ENCODE measurements at places on chromosomes 7 and 10. TPM values are rescaled to one million over a fixed set of nuclear protein-coding genes. Genes with fewer than 3 reads are reported as not detected.

- H3K27ac ChIP-seq = no peak overlapping the region
- no peak overlapping the region for H3K4me3 ChIP-seq
- H3K4me1 ChIP-seq = no peaks in the 10 kb centered on the region
- no peak for DNase-seq
These were observed 121.5 kb upstream of the RNF32 start for GRCh38 chr7:156519070-156519469.

- no peak overlapping the region for H3K27ac ChIP-seq
- no peaks in the 10 kb centered on the region for H3K27me3 ChIP-seq
- no peak for DNase-seq
- H3K36me3 ChIP-seq = no peaks in the 10 kb centered on the region
These were observed 31.1 kb downstream of the ANTXRL start for GRCh38 chr10:46317889-46318288.

DNA sequence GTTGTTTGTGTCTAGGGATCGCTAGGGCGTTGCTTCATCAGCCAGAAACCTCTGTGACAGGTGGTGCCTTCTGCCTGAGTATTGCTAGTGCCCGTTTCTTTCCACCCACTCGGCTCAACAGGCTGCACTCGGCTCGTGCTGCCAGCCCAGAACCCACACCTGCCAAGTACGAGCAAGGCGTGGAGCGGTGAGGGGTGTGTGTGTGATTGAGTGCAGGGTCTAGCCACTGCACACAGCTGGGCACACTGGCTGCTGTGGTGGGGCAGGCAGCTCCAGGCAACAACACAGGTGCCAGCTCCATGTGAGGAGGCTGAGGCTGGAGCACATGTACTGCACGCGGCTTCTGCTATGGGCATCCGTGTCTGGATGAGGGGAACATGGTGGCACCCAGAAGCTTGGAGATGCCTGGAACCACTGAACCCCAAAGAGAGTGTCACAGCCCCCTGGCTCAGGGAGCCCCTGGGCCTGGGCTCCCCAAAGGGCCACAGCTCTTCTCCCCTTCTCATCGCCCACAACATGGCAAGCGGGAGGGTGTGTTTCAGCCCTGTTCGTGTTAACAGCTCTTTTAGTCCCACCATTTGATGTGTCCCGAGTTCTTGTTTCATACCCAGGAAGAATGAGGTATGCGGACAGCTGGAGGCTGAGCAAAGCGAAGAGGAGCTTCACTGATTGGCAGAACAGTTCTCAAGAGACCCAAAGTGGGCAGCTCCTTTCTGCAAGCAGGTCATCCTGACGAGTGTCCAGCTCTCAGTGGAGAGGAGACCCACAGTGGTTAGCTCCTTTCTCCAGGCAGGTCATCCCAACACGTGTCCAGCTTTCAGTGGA is 78.1 kb downstream of the HDAC9 start:
- H3K4me3 ChIP-seq = no peak overlapping the region
- no peaks in the 10 kb centered on the region for H3K36me3 ChIP-seq
- no peaks in the 10 kb centered on the region for H3K27me3 ChIP-seq
- DNase-seq = no peak
- no peak overlapping the region for H3K27ac ChIP-seq

GRCh38 chr10:96532523-96532922 is 18.8 kb upstream of the TLL2 start:
- peaks cover 5% of the 10 kb centered on the region for H3K4me1 ChIP-seq
- no peak overlapping the region for H3K4me3 ChIP-seq
- no peak overlapping the region for H3K27ac ChIP-seq

DNA sequence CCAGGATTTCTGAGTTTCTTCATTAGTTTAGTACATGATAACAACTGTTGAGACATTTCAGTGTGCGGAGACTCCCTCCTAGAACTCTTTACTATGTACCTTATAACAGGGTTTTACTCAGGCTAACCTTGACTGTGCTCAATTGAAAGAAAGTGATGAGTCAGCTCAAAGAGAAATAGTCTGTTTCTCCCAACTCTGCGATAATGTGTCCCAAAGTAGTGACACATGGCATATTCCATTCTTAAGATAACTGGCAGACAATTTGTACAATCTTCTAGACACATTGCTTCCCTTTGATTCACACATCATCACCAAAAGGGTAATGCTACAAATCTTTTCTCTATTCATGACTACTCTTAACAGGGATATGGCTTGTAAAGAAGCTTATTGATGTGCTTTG is 645.2 kb downstream of the AUTS2 start:
- no peaks in the 10 kb centered on the region for H3K4me1 ChIP-seq
- H3K4me3 ChIP-seq = no peak overlapping the region
- H3K27me3 ChIP-seq = no peaks in the 10 kb centered on the region
- H3K27ac ChIP-seq = no peak overlapping the region
- no peak for DNase-seq

- DNase-seq = no peak
- no peak overlapping the region for H3K27ac ChIP-seq
- H3K36me3 ChIP-seq = no peaks in the 10 kb centered on the region
- no peaks in the 10 kb centered on the region for H3K27me3 ChIP-seq
- H3K4me3 ChIP-seq = no peak overlapping the region
These were observed 2.5 kb upstream of the LFNG start for GRCh38 chr7:2517026-2517425.

- H3K27ac ChIP-seq = peak overlapping the region; percentile 64
- no peaks in the 10 kb centered on the region for H3K36me3 ChIP-seq
- peaks cover 60% of the 10 kb centered on the region for H3K4me1 ChIP-seq
- no peak for DNase-seq
These were observed 537 bp downstream of the SH3PXD2A start for GRCh38 chr10:103854686-103855391.

Gene SPDYE1
- total RNA-seq = not detected

Gene FRAT2
- total RNA-seq = 27.5 TPM

Gene SMKR1
- 1.1 TPM for total RNA-seq

Gene STEAP1B
- 1.5 TPM for total RNA-seq

Measured in lower lobe of right lung (tissue), 2 donors.